Activated T-cell treated with anti-CD3 and anti-CD28 coated beads, Interleukin-2, amount 50 U/mL, for 72 hours (primary cell): ENCODE measurements at places on chromosomes 5 and 9. TPM values are rescaled to one million over a fixed set of nuclear protein-coding genes. Genes with fewer than 3 reads are reported as not detected.

BTF3 gene
- total RNA-seq: 1,053 TPM

AGXT2 gene
- total RNA-seq: not detected

PLK2 gene
- 8.3 TPM for total RNA-seq

DEPDC1B gene
- 29.5 TPM for total RNA-seq

CMYA5 gene
- total RNA-seq: 0.32 TPM

DDX4 gene
- total RNA-seq: 1.1 TPM

SAXO1 gene
- total RNA-seq: not detected

OGN gene
- not detected for total RNA-seq

SLCO4C1 gene
- total RNA-seq: 0.22 TPM

DOCK8 gene
- 213 TPM for total RNA-seq

AOPEP gene
- total RNA-seq: 13.2 TPM

RBM18 gene
- total RNA-seq: 30.0 TPM

PPP2R2B gene
- 2.0 TPM for total RNA-seq

NEUROG1 gene
- not detected for total RNA-seq

TBCA gene
- 175 TPM for total RNA-seq

FOXD4L3 gene
- not detected for total RNA-seq

SSNA1 gene
- 64.1 TPM for total RNA-seq

BTNL8 gene
- total RNA-seq: 0.74 TPM

STKLD1 gene
- 0.88 TPM for total RNA-seq

OR1Q1 gene
- total RNA-seq: not detected

FAM153A gene
- total RNA-seq: 6.9 TPM

CAVIN4 gene
- total RNA-seq: 0.10 TPM

SPOCK1 gene
- total RNA-seq: not detected

SLC12A2 gene
- total RNA-seq: 25.6 TPM

SGCD gene
- total RNA-seq: not detected

CCDC192 gene
- not detected for total RNA-seq

TXNDC8 gene
- not detected for total RNA-seq

GLRA1 gene
- not detected for total RNA-seq

GABRB2 gene
- total RNA-seq: not detected

IL5 gene
- total RNA-seq: 1.3 TPM

SLC45A2 gene
- not detected for total RNA-seq

WNT8A gene
- total RNA-seq: not detected

CDX1 gene
- not detected for total RNA-seq

MPDZ gene
- total RNA-seq: not detected

PDLIM4 gene
- total RNA-seq: 1.2 TPM

LRRC70 gene
- total RNA-seq: 0.86 TPM

PTGR1 gene
- total RNA-seq: 3.0 TPM

ALDH1A1 gene
- total RNA-seq: not detected

PCDHB15 gene
- total RNA-seq: not detected

ZFAND5 gene
- total RNA-seq: 116 TPM

DUSP1 gene
- total RNA-seq: 24.5 TPM

UNC13B gene
- total RNA-seq: 0.91 TPM

IGFBPL1 gene
- total RNA-seq: not detected

TRMT10B gene
- total RNA-seq: 16.1 TPM

IL6ST gene
- 50.0 TPM for total RNA-seq

ADAMTS19 gene
- not detected for total RNA-seq

BSPRY gene
- 20.2 TPM for total RNA-seq

PIP5KL1 gene
- total RNA-seq: 4.4 TPM

IL11RA gene
- 55.2 TPM for total RNA-seq

TLX3 gene
- total RNA-seq: not detected

PCDHGB1 gene
- total RNA-seq: not detected

FAM200C gene
- 0.89 TPM for total RNA-seq
